ENCODE measurements at places on chromosomes 7 and 10. TPM values are rescaled to one million over a fixed set of nuclear protein-coding genes. Genes with fewer than 3 reads are reported as not detected.

NPFFR1 gene
- total RNA-seq = under 0.01 TPM

GRCh38 chr7:158245724-158246041 lies 341.9 kb downstream of the PTPRN2 start:
- peak; percentile 22 for DNase-seq

DNA sequence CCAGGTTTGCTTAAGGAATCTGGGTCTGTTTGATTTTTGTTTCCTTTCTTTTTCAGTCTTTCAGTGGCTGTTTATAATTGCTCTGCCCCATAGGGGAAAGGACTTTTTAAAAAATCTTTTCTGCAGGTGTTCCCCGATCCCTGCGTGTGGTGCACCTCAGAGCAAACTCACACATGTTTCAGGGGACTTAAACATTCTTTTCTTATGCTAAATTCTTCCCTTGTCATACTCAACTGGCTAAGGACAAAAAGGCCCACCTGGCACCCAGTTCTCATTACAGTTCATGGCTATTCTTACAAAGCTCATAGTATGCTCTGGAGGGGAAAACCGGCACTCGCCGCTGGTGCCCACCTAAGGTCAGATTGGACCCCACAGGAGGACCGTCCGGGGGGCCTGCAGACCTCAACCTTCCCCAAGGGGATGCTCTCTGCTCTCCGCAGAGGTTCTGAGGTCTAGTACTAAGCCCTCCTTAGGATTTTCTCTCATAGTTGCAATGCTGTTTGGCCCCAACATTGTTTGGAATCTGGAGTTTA lies 220.3 kb downstream of the HGF start:
- DNase-seq = no peak

DNA sequence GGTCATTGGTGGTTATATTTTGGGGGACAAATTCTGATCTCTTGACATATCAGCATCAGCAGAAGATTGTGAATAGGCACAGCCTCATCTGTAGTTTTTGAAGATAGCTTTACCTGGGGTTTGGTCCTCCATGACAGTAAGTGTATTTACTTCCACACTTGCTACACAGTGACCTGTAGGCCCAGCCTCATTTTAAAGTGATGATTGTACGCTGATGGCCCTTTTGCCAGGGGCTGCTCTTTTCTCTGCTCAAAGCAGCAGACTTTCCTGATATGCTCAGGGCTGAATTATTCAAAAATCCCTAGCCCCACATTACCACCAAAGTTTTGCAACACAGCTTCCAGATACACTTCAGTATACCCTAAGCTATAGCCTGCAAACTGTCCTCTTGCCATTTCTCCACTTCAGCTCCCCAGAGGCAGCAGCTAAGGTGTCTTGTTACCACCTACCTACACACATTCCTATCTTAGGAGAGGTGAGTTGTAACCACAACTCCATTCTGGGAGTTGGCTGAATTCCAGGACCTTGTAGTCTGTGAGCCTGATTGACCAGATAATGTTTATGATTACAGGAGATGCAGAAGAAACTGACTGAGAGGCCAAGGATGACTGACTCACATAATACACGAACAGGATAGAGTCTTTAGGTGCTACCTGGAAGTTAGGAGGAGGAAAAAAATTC lies 6.0 kb downstream of the ASB4 start:
- no peak for DNase-seq

SPDYE6 gene
- not detected for total RNA-seq

DNA sequence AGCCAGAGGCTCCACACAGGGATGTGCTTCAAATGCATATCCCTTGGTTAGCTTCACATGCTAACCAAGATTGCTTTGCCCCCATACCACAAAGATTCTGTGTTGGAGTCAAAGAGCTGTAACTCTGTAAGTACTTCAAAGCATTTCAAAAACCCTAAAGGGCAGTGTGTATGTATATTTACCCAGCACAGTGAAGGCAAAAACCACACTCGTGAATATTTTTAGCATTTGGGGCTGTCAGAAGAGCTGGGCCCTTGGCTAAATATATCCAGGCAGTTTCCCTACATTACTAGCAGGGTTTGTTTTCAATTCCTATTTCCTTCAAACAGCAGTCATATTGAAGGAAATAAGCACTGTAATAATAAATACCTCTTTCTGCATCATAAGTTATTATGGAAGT lies 84.2 kb upstream of the STEAP1B start:
- no peak for DNase-seq

DNA sequence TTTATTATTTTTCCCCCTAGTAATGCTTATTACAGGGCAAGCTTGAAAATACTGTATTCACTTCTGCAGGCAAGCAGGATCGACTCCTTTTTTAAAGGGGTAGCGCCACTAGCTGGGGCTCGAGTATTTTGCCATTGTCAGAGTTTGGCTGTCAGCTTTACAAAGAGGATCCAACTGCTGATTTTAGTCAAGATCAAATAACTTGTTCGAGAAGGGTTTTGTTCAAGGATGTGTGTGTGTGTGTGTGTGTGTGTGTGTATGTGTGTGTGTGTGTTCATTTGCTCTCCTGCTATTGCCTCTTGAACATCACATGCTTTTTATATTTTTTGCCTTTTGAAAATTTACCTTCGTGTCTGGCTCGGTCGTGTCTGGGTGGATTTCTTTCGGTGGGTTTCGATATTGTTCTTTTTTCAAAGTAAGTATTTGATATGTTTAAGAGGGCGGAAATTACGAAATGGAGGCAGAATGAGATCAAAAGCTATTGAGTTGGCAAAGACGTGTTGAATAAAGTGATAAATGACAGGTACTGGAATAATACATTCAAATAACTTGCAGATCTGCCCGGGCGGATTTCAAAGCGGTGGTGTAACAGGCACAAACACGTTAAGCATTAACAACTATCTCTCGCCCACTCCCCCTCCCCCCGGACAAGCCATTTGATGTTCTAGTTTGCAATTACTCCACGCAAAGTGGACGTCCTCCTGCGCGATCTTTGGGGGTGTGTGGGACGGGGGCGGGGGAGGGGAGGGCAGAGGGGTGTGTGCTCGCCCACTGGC lies 1.1 kb downstream of the ARID5B start:
- peak; percentile 81 for DNase-seq

DNA sequence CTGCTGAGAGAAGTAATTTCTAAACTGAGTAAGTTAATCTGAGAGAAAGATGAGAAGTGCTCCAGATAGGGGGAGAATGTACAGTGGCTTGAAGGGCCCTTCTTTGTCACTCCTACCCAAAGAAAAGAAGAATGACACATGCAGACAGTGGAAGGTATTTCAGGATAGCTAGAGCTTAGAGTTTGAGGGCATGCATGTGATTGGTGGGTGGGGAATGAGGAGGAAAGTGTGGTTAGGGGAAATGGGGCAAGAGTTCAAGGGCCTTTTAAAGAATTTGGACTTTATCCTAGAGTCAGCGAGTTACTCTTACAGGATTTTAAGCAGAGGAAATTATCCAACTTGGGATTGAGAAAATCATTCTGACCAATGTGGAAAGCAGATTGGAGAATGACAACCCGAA lies 50.0 kb downstream of the ANLN start:
- DNase-seq = no peak

GRCh38 chr7:155459700-155460461 lies 2.0 kb downstream of the EN2 start:
- no peak for DNase-seq

DNA sequence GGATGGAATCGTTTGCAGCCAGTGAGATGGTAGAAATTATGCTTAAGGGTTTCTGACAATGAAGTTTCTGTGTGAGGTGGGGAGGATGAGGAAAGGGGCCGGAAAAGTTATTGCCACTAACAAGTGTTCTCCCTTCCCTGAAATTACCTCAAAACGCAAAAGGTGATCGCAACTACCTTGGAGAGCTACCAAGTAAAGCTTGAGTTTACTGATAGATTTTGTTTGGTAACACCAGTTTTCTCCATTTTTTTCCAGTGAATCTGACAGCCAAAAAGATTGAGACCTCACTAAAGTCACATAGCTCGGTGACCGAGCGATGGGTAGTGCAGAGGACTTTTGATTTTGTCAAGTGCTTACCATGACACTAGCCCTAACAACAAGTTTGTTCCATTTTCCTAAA lies 1.6 kb downstream of the SUV39H2 start:
- DNase-seq = no peak

- DNase-seq = no peak
Measured at GRCh38 chr7:47796347-47796746, 151.9 kb downstream of the PKD1L1 start.

DNA sequence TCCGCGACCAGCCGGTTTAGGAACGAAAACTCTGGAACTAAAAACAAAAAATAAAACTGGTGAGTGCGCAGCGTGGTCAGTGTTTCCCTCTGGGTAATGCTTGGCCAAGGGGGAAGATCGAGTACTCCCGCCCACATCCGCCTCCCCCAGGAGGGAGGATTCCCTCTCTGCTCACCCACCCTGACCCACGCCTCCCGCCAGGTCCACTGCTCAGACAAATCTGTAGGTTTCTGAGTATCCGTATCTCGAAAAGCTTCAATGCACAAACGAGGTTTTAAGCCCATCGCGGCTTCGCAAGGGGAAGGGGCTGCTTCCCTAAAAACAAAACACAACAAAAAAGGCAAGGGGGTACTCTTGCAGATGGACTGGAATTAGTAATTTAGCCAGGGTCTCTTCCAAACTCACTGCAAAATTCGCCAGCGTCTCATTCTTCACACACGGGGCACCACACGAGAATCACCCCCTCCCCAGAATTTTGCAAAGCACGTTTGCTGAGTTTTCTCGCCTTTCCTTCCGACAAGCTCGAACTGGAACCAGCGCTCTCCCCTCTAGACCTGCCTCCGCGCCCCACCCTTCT lies 75.2 kb downstream of the INSIG1 start:
- no peak for DNase-seq

DNA sequence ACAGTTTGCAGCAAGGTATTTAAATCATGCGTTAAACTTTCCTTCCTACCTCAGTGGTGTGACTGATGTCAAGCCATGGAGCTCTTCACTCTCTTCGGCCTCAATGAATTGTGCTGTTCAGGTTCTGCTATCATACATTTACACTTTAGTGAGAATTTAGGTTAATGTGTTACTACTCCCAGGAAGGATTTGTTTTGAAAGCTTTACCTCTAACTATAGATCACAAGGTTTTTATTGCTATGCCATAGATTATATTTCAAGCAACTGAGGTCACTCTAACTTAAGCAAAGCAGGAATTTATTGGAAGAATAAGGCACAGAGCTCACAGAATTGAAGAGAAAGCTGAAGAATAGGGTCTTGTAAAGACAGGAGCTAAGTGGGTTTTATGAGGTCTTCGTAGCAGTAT lies 11.0 kb upstream of the ADD3 start:
- DNase-seq = no peak

FGFR2 gene
- 71.5 TPM for total RNA-seq

ZNF853 gene
- 28.0 TPM for total RNA-seq
